Activated T-helper 2 cell treated with anti-CD3 and anti-CD28 coated beads, Interferon-gamma antibody, Interleukin-2, Interleukin-4, amounts not matched to agents 10 μg/mL and 5 μg/mL and 100 μg/mL, durations not matched to agents 14 hours and 24 hours and 36 hours (primary cell): ENCODE measurements at places on chromosomes 16 and 17. TPM values are rescaled to one million over a fixed set of nuclear protein-coding genes. Genes with fewer than 3 reads are reported as not detected.

GPR179 gene
- total RNA-seq, result not detected in 2 replicates

- no peak for DNase-seq
These were observed 381.9 kb upstream of the CCL2 start for GRCh38 chr17:33873201-33873617.

GUCY2D gene
- not detected in 2 replicates for total RNA-seq

DNA sequence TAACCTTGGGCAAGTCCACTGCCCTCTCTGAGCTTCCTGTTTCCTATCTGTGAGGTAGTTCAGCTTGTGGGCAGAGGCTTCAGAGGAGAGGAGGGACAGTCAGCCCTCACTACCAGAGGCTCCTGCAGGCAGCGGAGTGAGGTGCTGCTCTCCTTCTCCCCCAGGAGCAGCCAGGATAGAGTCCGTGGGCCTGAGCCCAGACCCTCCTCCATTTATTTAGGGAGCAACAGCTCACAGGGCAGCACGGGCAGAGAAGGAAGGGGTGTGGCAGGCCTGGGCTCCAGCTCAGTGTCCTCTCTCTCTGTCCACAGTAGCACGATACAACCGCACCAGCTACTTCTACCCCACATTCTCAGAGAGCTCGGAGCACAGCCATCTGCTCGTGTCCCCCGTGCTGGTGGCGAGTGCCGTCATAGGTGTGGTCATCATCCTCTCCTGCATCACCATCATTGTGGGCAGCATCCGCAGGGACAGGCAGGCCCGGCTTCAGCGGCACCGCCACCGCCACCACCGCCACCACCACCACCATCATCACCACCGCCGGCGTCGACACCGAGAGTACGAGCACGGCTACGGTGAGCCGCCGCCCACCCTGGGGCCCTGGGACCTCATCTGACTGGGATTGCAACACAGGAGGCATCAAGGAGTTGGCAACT is 42.3 kb downstream of the BEAN1 start:
- no peak for DNase-seq
